ENCODE measurements at places on chromosomes 2 and 18. TPM values are rescaled to one million over a fixed set of nuclear protein-coding genes. Genes with fewer than 3 reads are reported as not detected.

- peak; percentile 33 for DNase-seq
These were observed at the start of gene VWA3B for GRCh38 chr2:98086491-98087446. VWA3B (plus strand) TSS chr2:98087167; CDS start chr2:98093093, 5,926 bp downstream.

DNA sequence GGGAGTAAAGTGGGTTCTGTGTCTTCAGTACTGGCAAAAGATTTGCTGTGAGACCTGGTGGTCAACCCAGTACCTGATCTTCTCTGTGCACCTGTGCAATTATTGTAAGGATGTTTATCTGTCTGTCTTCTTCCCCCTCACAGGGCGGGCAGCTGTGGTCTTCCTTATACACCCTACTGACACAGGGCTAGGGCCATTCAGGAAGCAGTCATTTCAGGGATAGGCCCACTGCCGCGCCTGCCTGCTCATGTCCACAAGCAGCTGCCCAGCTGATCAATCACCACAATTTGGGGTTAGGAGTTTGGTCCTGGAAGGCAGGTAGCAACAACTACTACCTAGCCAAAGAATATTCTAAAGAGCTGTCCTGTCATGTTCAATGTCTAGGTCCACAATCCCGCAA, 1.2 kb upstream of the CNNM4 start:
- DNase-seq = no peak

The RAB31 gene
- polyA plus RNA-seq = 32.5 TPM

GRCh38 chr2:161044095-161044865, 115.9 kb upstream of the TANK start:
- no peak for DNase-seq

- no peak for DNase-seq
These were observed 23.6 kb downstream of the ALPK2 start for GRCh38 chr18:58605027-58606020.

DNA sequence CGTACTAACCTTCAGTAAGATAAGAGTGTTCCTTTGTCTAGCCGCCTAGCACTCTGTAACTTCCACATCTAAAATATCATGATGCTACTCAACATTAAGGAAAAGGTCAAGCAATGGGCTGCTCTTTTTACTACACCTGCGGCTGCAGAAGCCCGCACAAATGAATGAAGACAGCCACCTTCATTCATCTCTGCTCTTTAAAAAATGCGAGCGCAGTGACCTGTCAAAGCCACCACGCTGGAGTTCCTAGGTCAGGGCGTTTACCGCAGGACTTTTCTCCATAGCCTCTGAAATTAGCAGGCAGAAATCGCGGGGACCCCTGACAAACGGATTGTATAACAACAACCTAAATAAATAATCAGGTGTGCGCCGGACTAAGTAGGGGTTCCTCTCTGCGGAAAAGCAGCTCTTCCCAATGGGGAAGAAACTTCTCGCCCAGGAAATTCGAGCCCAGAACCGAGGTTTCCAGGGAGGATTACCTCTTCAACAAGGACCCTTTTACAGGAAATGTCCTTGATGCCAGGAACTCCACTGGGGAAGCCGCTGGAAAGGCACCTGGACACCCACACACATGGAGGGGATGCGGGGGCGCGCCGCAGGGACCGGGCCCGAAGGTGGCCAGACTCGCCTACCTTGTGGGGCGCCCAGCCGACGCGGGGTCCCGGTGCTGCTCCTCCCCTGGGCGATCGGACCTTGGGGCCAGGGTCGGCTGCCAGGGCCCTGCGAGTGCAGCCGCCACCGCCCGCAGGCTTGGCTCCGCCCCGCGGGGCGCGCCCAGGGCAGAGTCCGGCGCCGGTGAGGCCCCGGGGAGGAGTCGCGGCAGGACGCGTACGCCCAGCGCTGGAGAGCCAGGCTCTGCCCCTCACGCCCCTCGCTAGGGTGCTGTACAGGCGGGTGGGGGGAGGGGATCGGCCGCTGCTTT, at the start of gene CCDC68:
TSS of gene CCDC68 (minus strand) at position 758 of the 922 bp plus-strand sequence. CDS start 16,670 bp downstream, outside the sequence.
- DNase-seq = peak; percentile 23

The DPYSL5 gene
- 5.7 TPM for polyA plus RNA-seq

GRCh38 chr2:177193240-177193639, 19.4 kb upstream of the HNRNPA3 start:
- no peak for DNase-seq

The FBXO41 gene
- 1.9 TPM for polyA plus RNA-seq

GRCh38 chr2:112483831-112484230, 1.9 kb downstream of the TTL start:
- no peak for DNase-seq

DNA sequence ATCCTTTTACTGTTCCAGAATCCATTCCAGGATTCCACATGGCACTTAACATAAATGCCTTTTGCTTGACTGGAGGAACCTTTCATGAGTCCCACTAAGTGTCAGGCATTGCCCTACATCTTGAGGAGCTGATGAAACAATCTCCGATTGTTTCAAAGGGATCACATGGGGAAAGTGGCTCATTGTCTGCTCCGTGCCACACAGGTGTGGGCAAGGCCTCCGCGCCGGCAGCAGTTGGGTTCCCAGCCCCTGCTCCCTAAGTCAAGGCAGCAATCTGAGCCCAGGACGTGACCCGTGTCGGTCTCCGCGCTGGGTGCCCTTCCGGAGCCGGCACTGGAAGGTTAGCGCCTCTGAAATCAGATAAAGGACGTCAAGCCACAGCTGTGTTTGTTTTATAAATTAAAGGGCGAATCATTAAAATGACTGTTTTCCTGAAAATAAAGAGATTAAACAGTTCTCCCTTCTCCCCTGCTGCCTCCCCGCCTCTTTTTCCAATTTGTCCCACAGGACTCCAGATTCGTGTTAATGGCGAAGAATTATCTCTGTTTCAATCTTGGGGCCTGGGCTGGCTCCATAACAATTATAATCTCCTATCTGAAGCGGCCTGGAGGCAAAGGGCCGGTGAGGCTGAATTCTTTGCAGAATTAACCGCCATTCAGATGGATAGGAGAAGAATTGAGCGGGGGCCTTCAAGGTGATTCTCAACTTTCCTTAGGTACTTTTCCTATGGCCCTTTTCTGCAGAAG, 84.3 kb upstream of the FZD7 start:
- DNase-seq = no peak

The CEP68 gene
- polyA plus RNA-seq = 32.8 TPM

- DNase-seq = no peak
These were observed 595 bp upstream of the HDHD2 start for GRCh38 chr18:47150824-47151366.

- no peak for DNase-seq
These were observed 28.1 kb downstream of the ASAP2 start for GRCh38 chr2:9234680-9235146.

DNA sequence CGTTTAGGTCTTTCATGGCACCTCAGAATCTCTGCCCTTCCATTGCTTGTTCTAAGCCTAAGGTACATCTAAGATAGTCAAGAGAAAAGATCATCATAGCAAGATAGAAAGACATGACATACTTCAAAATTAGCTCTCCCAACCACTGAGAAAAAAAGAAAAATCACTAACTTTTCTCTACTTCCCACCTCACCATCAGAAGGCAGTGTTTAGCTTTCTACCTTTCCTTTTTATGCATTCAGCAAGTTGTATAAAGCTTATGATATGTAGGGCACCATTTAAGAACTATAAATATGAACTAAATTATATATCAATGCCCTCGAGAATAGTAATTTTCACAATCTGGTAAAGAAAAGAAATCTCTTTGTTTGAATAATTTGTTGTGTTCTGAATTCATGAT, 331.8 kb upstream of the VWC2L start:
- no peak for DNase-seq

The LYG1 gene
- 5.6 TPM for polyA plus RNA-seq

- DNase-seq = no peak
These were observed at the start of gene CYP27C1 for GRCh38 chr2:127220102-127220767. CYP27C1 (minus strand) TSS chr2:127220299; CDS start chr2:127220270, 29 bp downstream.

Measured in right renal pelvis (tissue), 4 donors.